Activated CD4-positive, alpha-beta memory T cell treated with anti-CD3 and anti-CD28 coated beads, Interleukin-2, amount 10 ng/mL, durations not matched to agents 7 days and 5 days (primary cell): ENCODE measurements at places on chromosomes 7 and 10. TPM values are rescaled to one million over a fixed set of nuclear protein-coding genes. Genes with fewer than 3 reads are reported as not detected.

Gene OR2A5
- not detected for total RNA-seq

Gene EBF3
- not detected for total RNA-seq

Gene DNAJC30
- 5.9 TPM for total RNA-seq

Gene BTBD16
- total RNA-seq: not detected

Gene NEUROD6
- not detected for total RNA-seq

Gene NUDCD3
- 97.5 TPM for total RNA-seq

Gene HHEX
- total RNA-seq: 0.13 TPM

Gene SMKR1
- 1.6 TPM for total RNA-seq
